Stimulated activated CD8-positive, alpha-beta memory T cell treated with anti-CD3 and anti-CD28 coated beads, Interleukin-4, amount 100 ng/mL, for 1 hour (primary cell): ENCODE measurements at places on chromosomes 2 and 18.

DNA sequence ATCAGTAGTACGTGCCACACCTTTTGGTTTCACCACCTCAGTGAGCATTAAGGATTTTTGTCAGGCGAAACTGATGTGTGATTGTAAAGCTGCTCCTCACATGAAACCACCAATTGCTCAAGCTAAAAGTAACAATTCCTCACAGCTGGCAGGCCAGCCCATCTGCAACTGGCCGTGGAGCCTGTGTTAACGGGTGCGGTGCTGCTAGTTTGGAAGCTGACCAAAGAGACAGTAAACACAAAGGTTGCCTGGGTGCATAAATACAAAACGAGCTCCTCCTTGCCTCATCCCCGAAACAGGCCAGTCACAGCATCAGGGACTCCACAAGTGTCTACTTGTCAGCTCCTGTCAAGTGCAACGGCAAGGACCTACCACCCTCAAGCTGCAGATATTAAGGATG, 32.0 kb downstream of the LGALSL start:
- no peak for DNase-seq

DNA sequence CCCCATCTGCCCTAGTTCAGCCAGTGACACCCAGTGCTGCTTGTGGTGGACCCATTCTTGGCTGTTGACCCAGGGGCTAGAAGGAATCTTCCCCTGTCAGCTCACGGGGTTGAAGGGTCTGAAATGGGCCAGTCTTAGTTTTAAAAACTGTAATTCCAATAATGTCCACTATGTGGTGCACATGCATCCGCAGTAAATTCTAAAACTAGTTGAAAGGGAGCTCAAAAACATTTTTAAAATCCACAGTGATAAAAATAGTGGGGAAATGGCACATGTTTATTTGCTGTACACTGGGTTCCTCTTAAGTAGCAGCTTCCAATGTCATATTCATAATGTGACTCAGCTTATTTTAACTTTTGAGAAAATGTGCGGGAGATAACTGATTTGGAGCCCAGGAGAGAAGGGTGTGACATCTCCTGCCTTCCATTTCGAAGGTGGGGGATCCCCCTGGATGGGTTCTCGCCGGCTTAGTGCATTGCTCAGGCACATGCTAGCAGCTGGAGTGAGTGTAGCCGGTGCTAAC, 32.8 kb downstream of the GRHL1 start:
- no peak for DNase-seq

DNA sequence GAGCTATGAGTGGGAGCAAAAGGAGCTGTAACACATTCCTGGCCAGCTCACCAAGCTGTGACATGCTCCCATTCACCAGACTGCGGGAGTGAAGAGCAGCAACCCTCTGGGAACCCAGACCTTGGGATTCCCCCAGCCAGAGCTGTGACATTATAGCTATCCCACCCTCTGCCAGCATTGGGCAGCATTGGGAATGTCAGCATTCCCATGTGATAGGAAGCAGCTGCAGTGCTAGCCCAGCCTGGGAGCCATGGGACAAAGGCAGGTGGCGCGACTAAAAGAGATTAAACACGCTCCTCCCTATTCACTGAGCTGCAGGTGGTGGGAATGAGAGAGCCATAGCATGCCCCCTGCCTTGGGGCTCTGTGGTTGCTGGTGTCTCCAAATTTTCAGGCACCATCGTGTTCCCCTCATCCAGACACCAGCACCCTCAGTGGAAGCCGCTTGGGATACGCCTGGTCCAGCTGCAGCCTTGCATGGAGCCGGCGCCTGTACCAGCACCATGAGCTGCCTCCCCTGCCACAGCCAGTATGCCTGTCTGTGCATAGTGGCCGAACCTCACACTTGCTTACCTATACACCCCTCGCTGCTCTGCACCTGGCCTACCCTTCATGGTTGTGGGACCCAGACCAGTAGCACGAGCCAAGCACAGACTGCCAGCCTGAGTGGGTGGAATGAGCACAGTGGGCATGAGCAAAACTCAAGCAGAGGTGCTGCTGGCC, 695.6 kb upstream of the GCFC2 start:
- no peak for DNase-seq

DNA sequence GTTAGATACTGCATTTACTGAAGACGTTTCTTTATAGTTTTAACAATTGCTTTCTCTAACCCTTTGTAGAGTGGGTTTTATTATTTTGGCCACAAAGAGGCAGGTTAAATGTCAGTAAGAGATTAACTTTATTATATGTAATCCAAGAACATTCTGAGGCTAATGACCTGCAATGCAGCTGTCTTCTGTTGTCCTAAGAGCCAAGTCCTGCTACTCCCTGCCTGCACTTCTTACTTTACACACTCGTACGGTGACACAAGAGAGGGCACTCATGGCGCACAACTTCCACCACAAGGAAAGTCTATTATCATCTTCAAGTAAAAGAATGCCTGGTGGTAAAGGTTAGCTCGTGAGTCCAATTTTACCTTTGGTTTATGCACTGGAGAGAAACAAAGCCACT, 471.0 kb upstream of the HNMT start:
- no peak for DNase-seq

GRCh38 chr2:111664275-111664850, 219.6 kb downstream of the ANAPC1 start:
- DNase-seq: no peak

DNA sequence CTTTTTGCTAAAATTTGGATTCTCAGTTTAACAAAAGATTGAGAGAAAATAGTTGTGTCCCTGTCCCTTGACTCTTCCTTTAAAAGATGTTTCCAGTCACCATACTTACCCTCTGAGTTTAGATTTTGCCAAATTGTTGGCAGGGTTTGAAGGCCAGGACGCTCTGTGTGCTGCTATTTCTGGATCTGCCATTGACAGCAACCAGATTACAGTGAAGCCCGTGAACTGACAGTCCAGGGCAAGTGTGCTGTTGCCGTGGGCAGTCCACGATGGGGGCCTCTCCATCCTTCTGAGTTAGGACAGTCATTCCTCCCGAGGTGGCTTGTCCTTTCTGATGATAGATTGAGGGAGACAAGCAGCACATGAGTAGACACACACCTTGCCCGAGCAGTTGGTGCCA, 89.9 kb downstream of the PTPRM start:
- no peak for DNase-seq

GRCh38 chr2:190044866-190045265, 17.7 kb downstream of the MSTN start:
- no peak for DNase-seq

- no peak for DNase-seq
These were observed 1.8 kb downstream of the LAPTM4A start for GRCh38 chr2:20049637-20050036.

DNA sequence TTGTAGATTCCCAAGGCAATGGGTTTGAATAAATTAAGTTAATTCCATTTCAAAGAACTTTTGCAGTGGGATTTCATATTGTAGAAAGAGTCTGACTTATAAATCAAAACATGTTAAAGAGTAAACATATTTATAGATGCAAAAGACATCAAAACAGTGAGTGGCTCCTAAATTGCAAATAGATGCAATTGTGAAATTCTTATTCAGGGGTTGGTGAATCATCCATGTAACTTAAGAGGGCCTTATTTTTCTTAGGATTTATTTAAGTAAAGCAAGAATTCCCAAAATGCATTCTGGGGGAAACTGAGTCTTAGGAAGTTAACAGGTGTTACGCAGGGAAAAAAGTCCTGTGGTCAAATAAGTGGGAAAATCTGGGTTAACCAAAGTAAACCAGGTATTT, 11.3 kb downstream of the TANC1 start:
- no peak for DNase-seq

- DNase-seq: no peak
These were observed 45.6 kb upstream of the ITGAV start for GRCh38 chr2:186544255-186544675.

DNA sequence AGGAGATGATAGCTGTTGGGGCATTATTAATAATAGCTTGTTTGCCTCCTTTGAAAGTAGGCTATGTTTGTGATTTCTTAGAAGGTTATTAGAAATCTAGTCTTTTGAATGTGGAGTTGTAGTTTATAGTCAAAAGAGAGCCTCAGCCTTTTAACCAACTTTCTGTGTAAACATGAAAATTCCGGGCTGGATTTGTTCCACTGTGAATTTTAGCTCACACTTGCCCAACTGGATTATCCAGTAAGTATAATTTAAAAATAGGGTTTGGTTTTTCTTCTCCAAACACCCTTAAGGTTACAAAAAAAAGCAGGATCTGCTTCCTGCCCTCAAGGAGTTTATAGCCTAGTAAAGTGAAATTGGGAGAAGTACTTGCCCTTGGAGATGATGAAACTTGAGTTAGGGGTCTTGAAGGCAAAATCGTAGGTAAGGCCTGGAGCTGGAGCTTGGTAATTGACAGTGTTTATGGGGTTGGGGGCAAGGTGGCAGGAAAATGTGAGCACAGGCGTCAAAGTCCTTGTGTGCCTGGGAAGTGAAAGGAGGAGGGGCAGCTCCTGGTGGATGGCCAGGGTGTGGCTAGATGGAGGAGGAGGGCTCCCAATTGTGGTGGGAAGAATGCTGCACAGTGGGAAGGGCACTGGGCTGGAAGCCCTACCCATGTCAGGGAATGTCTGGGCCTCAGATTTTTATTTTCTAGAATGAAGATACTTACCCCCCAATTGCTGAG, 21.3 kb downstream of the ITGA6 start:
- no peak for DNase-seq

DNA sequence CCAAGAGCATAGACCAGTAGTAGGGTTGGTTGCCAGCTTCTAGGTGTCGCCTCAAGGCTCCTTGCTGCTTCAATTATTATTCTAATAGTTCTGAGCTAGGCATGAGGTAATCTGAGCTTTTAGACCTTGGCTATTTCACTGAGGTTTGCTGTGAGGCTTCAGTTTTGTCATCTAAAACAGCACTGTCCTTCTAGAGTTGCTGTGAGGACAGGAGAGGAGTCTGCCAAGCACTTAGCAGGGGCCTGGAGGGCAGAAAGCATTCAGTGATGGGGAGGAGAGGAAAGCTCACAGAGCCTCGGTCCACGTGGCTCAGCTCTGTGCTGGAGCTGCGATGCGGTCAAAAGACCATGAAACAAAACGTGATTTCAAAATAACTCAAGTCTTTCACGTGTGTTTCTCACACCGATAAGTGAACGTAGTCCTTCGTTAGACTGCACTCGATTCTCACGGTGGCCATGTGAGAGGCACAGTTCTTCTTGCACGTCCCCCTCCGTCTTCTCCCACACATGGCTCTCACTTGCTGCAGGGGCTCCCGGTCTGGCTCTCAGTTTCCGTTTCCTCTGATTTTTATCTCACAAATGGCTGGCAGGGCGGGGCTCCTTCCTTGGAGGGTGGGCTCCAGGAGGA, 113.7 kb downstream of the B3GNT2 start:
- no peak for DNase-seq

DNA sequence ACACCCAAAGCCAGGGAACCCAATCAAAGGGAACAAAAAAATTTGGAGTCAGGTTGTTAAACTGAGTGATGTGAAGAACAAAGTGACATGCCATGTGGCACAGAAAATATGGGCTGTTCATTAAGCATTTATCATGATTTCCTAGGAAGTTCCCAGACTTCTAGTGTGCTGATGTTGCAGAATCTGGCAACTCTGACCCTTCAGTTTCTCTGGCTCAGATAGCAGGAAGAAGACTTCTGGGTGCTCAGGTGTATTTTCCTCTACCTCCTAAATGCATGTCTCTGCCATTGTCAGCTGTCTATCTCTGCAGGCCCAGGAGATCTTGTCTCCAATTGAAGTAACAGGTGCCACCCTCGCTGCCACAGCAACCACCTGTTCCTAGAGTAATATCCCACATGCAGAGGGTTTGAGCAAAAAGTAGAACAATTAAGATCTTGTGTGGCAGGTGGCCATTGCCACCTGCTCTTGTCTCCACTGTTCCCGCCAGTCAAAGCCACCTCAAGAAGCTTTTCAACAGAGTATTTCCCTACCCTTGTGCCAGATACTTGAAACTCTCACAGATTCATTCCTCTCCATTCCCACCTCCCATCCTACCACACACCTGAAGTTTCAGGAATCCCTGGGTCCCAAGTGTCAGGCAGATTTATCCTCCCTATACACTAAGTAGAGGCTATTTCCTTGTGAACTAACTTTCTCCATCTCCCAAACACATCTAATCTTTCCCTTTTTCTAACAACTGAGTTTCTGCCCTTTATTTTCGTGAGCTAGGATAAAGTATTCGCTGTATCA, 533.7 kb upstream of the CHAC2 start:
- no peak for DNase-seq

- no peak for DNase-seq
These were observed 150.0 kb downstream of the DYSF start for GRCh38 chr2:71603311-71603811.

DNA sequence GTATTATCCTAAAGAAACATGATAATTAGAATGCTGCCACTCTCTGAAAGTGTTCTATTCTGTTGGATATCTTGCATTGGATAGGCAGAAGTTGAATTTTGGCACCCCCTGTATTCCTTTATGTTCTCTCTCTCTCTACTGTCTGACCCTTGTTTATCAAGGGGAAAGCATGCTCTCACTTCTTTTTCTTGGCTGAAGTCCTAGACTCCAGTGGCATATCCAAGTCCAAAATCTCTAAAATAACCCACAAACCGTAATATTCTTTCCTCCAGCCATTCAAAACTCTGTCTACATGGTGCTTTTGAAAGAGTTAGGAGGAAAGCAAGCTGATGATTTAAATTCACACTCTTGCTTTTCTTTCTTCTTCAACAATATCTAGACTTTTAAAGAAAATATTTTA, 669.7 kb downstream of the TDRD15 start:
- no peak for DNase-seq
